ENCODE measurements at places on chromosomes 6 and 20.
A peak's percentile ranks its signal among the peaks of the same experiment; 100 is the strongest.

- no peak for DNase-seq
Observed at GRCh38 chr6:7832904-7833750, 77.5 kb downstream of the TXNDC5 start.

- no peak for DNase-seq
Observed at GRCh38 chr20:63966172-63966943, 3.4 kb downstream of the ZNF512B start.

- no peak for DNase-seq
Observed at GRCh38 chr6:49835140-49835539, 31.2 kb downstream of the CRISP1 start.

DNA sequence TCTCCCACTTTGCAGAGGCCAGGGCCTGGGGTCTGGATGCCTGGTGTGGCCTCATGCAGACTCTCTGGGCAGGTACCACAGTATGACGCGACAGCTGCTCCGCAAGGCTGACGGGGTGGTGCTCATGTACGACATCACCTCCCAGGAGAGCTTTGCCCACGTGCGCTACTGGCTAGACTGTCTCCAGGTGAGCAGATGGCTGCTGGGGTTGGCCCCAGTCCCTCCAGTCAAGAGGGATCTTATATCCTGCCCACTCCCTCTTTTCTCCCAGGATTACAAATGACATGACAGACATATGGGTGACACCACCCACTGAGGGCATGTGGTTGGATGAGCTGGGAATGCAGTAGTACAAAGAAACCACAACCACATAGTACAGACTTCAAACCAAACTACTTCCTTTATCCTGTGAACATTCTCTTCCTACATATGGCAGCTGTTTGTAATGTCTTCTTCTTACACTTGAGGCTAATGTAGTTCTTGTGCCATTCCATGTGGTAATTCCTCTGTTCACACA is 29.9 kb downstream of the RAB44 start:
- peak; percentile 92 for DNase-seq

GRCh38 chr6:72363844-72364740 is 257.8 kb upstream of the KCNQ5 start:
- DNase-seq: no peak

GRCh38 chr20:53961527-53961926 is 108.9 kb downstream of the BCAS1 start:
- no peak for DNase-seq

GRCh38 chr6:154945271-154945890 is 49.7 kb upstream of the TIAM2 start:
- no peak for DNase-seq

GRCh38 chr6:165799391-165800153 is 136.5 kb upstream of the PDE10A start:
- no peak for DNase-seq
